ENCODE measurements at places on chromosomes 3 and 15. TPM values are rescaled to one million over a fixed set of nuclear protein-coding genes. Genes with fewer than 3 reads are reported as not detected.

Gene TMIE
- 0.69 TPM for total RNA-seq

- DNase-seq = no peak
Observed at GRCh38 chr15:70566047-70566835, 197.1 kb downstream of the UACA start.

GRCh38 chr3:194386066-194386465 lies 13.0 kb downstream of the GP5 start:
- no peak for DNase-seq

DNA sequence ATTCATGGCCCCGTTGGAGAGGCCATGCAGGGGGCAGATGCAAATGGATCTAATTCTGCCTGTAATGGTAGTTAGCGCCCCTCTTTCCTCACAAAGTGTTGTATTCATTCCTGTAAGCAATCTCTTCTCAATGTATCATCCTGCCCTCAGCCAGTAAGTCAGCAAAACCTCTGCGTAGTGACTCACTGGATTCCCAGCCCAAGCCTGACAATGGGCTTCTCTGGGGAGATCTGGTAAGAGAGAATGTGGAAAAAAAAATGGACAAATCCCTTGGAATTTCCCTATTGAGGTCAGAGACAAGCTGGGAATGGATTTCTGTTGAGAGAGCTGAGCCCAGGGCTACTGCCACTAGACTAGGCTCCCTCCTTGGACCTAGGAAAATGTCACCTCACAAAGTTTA lies 25.4 kb downstream of the ADPGK start:
- DNase-seq = no peak

Gene BTLA
- not detected for total RNA-seq

GRCh38 chr3:144585953-144586352 lies 614.3 kb downstream of the DIPK2A start:
- DNase-seq = no peak

Gene C2CD4A
- total RNA-seq = not detected

GRCh38 chr3:149990423-149990948 lies 19.8 kb upstream of the PFN2 start:
- no peak for DNase-seq

Data from heart left ventricle (tissue), 16 donors.